ENCODE measurements at places on chromosomes 6 and 20.

DNA sequence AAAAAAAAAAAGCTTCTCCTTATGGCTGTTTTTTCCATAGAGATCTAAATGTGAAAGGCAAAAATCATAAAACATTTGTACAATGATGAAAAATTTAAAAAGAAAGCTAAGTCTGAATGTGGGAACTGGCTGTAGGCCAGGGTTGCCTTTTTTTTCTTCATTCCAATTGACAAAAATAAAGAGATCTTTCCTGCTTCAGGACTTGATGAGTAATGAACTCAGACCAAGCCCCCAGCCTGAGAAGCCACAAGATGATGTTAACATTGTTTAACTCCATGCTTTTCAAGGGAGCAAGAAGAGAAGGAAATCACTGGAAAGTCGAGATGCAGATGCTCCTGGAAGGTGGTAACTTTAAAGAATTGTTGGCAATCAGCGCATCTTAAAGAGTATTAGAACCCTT lies 41.4 kb downstream of the TRMT6 start:
- no peak for DNase-seq

DNA sequence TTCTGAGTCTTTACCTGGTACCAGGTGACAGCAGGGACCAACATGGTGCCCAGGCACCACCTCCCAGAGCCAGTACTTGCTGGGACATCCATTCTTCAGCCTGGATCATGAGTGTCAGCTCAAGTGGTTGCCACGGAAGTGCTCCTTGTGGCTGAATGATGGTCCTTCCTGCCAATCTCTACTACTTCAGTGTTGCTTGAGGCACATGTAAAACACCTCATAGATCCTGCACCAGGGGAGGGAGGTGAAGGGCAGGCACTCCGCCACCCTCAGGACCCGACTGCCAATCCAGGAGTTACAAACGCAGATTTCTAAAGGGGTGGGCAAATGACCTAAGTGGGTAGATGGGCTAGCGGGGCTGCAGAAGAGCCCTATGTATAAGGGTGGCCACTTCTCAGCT lies 226.0 kb downstream of the PREX1 start:
- no peak for DNase-seq

- no peak for DNase-seq
Observed at GRCh38 chr6:43089874-43090558, 13.9 kb downstream of the PTK7 start.

- DNase-seq, result no peak
Observed at GRCh38 chr20:39291301-39291700, 329.2 kb downstream of the DHX35 start.

DNA sequence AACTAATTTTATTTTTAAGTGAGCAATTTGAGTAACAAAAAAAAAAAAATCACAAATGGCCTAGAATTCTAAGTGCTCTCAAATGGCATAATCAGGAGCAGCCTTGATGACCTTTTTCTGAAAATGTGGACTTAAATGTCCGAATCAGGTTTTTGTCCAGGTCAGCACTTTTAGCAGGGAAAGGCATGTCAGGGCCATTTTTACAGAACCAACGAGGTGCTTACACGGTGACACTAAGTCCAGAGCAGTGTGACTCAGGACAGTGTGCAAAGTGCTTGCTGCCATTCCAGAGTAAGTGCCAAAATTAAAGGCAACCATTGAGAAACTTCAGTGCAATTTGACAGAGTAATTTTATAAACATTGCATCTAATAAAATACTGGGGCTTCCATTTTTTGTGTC lies 127.8 kb downstream of the KIF16B start:
- DNase-seq, result no peak

DNA sequence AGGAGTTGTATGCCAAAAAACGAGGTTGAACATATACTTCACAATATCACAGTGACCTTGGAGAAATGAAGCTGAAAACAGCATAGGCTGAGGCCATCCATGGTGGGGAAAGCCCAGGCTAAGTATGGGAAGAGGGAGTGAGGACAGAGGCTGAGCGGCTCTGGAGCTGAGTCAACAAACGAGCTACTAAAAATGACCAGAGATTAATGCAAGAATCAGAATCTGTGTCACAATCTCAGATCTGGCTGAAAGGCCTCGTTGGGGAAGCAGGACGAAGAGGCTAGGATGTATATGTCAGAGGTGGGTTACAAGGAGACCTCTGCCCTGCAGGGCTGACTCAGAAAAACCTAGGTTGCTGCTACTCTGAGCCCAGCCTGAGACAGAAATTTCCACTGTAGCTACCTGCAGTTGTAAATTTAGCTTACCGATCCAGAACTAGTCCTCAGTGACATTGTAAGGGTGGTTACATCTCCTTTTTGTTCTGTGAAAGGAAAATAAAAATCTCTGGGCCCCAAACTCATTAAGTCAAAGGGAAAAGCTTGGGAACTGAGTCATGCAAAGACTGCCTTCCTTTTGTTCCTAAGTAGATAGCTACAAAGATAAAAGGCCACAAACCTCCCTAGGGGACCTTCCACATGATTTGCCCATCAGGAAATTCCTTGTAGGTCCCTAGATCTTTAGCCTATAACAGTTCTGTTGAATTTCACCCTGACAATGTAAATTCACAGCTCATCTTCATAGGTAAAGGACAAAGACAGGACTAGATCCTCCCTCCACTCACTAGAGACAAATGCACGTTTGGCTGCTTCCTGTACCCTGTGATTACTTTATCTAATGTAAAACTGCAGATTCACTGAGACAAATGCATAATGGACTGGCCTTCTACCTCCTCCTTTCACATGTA lies 8.5 kb upstream of the TUBB2A start:
- DNase-seq, result no peak

GRCh38 chr6:6681075-6681849 lies 92.7 kb downstream of the LY86 start:
- no peak for DNase-seq

DNA sequence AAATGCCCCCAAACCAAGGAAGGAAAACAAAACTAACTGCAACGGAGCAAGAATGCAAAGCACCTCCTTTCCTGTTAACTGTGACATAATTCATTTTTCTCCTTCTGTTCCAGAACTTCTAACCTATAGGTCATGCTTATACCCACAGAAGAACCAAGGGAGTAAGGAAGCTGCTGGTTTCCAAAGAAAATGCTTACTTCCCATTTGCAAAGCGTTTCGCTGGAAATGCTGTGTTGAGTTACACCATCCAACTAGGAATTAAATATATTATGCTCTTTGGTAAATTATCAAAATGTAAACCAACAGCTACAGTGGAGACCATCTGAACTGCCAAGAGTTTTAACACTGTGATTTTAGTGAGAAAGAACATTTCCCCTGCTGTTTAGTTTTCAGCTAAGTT lies 42.9 kb downstream of the ATXN1 start:
- DNase-seq, result no peak

- no peak for DNase-seq
Observed at GRCh38 chr20:47228654-47229053, 127.8 kb downstream of the ZMYND8 start.

DNA sequence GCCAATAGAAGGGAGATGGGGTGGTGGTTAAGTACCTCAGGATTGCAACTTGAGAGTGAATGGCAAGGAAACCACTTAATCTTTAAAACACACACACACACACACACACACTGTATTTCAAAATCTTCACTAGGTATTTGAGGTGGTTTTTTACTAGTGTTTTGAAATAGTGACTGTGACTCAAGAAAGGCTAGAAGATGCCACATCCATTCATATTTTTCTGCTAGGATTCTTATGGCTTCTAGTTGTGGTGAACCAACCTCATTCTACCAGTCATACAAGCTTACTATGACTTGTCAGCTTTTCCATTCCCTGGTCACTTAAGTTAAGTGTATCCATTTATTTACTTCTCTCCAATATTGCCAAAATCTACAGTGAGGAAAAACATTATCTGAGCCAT lies 519.4 kb upstream of the JAG1 start:
- no peak for DNase-seq

Measured in activated CD4-positive, alpha-beta T cell treated with anti-CD3 and anti-CD28 coated beads, Interleukin-2, amount 50 U/mL, for 16 hours (primary cell).